ENCODE measurements at places on chromosomes 7 and 10.
A peak's percentile ranks its signal among the peaks of the same experiment; 100 is the strongest.

DNA sequence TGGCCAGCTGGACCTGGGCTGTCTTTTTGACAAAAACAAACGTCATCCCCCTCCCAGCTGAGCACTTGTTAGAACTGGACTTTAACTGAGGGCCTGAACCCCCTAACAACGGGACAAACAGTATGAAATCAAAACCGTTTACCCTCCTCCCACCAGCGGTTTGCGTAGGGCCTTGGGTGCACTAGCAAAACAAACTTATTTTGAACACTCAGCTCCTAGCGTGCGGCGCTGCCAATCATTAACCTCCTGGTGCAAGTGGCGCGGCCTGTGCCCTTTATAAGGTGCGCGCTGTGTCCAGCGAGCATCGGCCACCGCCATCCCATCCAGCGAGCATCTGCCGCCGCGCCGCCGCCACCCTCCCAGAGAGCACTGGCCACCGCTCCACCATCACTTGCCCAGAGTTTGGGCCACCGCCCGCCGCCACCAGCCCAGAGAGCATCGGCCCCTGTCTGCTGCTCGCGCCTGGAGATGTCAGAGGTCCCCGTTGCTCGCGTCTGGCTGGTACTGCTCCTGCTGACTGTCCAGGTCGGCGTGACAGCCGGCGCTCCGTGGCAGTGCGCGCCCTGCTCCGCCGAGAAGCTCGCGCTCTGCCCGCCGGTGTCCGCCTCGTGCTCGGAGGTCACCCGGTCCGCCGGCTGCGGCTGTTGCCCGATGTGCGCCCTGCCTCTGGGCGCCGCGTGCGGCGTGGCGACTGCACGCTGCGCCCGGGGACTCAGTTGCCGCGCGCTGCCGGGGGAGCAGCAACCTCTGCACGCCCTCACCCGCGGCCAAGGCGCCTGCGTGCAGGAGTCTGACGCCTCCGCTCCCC lies at the start of gene IGFBP1:
Gene IGFBP1, plus strand, starts transcription at position 304 of the 808 bp plus-strand sequence. Its CDS starts 165 bp downstream, at position 469.
- DNase-seq, result no peak

- DNase-seq, result no peak
These were observed 55.2 kb downstream of the RAPGEF5 start for GRCh38 chr7:22301790-22302189.

DNA sequence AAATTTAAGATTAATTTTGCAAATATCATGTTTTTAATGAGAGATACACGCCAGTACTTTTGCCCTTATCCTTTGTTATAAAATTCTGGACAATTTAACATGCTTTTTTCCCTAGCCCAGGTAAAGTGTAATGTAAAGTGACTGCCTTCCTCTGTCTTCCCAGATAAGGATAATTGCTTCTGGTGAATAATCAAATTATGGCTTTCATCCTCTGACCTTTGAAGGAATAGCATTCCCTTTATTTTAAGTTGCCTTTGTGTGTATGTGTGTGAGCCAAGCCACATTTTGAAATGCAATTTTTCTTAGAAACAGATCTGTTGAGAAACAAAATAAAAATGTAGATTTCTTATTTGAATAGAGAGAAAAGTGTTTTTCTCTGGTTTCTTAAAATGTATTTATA lies 107.5 kb downstream of the ADAM22 start:
- DNase-seq, result no peak

DNA sequence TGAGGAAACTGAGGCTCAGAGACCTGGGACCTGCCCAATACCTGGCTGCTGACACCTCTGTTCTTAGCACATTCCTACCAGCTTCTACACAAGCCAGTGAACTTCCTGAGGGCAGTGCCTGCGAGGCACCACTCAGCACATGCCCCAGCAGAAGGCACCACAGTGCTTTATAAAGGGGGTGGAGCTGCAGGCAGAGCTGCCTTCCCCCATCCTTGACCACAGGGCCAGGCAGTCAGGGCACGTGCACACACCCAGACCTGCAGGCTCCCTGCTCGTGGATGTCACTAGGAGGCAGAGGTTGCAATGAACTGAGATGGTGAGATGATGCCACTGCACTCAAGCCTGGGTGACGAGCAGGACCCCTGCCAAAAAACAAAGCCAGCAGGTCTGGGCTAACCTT lies 39.2 kb upstream of the TUBB8 start:
- no peak for DNase-seq

DNA sequence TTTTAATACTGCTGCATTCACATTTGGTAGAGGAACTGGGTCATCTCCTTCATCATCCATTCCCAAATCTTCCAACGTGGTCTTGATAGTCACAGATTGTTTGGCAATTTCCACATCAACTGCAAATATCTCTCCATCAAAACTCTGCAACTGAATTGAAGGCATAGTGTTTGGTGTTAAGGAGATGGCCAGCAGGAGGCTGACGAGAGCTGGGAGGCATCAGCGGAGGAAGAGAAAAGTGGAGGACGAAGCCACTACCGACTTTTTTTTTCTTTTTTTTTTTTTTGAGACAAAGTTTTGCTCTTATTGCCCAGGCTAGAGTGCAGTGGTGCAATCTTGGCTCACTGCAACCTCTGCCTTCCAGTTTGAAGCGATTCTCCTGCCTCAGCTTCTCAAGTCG lies 205.0 kb upstream of the KCTD7 start:
- no peak for DNase-seq

GRCh38 chr7:116713918-116714317 lies 41.9 kb downstream of the MET start:
- no peak for DNase-seq

GRCh38 chr10:132409667-132410028 lies 12.6 kb downstream of the PWWP2B start:
- no peak for DNase-seq

DNA sequence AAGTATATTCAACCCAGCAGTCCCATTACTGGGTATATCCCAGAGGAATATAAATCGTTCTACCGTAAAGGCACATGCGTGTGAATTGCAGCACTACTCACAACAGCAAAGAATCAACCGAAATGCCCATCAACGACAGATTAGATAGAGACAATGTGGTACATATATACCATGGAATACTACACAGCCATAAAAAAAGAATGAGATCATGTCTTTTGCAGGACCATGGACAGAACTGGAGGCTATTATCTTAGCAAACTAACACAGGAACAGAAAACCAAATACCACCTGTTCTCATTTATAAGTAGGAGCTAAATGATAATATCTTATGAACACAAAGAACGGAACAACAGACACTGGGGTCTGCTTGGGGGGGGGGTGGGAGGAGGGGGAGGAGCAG lies 44.3 kb upstream of the KLHL7 start:
- no peak for DNase-seq

GRCh38 chr7:107874605-107875446 lies 16.2 kb upstream of the DLD start:
- peak; percentile 64 for DNase-seq

- DNase-seq, result no peak
These were observed 37.7 kb upstream of the ZNF32 start for GRCh38 chr10:43686414-43686813.

GRCh38 chr10:86757113-86757972 lies 924 bp downstream of the BMPR1A start:
- peak; percentile 36 for DNase-seq

DNA sequence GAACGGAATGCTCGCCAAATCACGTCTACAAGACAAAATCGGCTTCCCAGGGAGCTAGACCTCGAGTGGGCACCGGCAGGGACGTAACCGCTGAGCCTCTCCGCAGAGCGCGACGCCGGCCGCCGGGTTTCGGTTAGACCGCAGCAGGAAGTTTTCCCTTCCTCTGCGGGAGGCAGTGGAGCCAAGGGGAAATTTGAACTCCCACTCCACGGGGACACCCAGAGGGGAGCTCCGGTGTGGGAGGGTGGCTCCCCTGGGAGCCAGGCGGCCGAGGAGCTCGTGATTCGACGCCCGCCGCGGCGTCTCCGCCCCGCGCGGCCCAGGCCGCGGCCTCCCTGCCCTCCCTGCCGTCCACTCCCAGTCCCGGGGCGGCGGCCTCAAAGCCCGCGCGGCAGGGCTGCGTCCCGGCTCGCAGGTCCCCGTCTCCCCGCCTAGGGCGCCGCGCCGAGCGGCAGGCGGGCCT lies 426 bp downstream of the SYPL1 start:
- DNase-seq, result peak; percentile 38

- no peak for DNase-seq
These were observed 319.3 kb upstream of the KMT2E start for GRCh38 chr7:104694710-104695109.

DNA sequence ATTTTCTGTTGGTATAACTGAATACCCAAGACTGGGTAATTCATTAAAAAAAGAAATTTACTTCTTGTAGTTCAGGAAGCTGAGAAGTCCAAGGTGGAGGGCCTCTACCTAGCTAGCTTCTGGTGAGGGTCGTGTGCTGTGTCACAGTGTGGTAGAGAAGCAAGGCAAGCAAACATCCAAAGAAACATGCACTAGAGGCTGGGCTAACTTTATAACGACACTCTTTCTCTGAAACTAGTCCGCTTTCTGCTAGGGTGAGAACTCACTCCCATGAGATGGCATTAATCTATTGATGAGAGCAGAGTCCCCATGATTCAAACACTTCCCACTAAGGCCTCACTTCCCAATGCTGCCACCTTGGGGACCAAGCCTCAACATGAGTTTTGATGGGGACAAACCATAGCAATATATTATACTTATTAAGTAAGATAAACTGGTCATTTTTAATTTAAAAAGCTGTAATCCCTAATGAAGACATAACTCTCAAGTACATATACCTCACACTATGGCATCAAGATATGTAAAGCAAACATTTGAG lies 50.8 kb downstream of the PHYHIPL start:
- DNase-seq, result no peak

Measured in activated CD8-positive, alpha-beta T cell treated with anti-CD3 and anti-CD28 coated beads for 36 hours (primary cell).